NCI-H774 (cell line): ENCODE measurements at places on chromosomes 4 and X.

GRCh38 chrX:24838629-24839028 lies 144.9 kb downstream of the POLA1 start:
- peak; percentile 0 for DNase-seq

DNA sequence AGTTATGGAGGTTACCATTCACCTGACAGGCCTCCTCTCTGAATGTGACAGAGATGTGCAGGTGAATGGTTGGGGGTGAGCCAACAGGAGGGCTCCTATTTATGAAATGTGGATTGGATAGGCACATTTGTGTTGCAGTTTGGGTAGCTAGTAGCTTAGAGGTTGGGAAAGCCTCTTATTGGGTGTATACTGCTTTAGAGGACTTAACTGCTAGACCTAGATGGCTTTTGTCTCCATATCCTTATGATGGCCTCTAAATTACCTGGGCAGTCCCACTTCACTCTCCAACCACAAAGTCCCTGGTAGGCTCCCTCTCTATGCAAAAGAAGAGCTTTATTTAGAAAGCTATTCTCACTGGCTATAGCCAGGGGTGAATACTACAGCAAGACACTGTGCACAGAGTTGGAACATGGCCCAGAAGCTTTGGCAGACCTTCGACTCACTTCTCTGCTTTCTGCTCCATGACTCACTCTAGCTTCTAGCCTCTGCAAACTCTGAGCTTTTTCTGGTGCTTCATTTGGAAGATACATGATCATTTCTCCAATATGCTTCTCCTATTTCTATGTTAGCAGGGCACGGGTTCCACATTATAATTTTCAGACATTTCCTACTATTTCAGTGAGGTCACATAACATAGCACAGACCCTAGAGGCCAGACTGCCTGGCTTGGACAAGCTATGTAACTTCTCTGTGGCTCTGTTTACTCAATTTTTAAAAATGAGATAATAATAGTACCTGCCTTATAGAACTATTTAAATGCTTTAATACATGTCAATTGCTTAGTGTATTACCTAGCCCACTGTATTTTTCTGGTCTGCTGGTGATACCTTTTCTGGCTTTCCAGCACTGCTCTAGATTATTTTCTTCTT lies 6.0 kb upstream of the VGLL1 start:
- no peak for DNase-seq

GRCh38 chrX:29580560-29580959 lies 634.8 kb upstream of the MAGEB2 start:
- no peak for DNase-seq

DNA sequence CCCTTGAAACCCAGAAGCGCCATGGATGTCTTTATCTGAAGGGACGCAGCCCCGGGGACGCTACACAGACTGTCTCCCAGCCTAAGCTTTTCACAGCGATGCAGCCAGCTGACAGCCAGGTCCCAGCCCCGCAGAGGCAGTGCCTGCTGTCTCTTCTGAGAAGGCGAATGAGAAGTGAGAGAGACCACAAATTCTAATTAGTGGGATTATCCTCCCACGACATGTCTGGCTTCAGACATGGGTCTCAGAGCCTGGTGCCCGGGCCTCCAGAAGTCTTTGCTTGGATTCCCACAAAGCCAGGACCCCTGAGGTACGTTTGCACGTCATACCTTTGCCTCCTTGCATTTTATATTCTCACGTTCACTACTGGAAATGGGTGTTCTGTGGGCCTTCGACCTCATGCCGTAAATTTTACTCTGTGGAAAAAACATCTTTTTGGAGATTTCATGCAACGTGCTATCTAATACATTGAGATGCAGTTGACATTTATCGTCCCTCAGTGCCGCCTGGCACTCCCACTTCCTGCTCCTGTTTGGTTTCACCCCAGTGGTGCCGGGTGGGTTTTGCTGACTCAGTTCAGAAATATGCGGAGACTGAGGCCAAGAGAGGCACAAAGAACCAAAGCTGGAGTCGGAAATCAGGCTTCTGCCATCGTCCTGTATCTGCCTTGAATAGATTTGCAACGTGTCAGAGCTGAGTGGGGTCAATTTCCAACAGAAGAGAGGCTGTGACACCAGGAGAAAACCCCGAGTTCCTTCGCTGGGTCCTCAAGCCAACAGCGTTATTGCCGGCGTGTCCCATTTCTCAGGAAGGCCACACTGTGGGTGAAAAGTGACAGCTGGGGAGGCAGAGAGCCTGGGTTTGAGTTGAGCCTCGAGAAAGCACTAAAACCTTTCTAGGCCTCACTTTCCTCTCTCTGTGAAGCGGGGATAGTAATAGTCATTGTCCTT lies 114.4 kb downstream of the STK32B start:
- DNase-seq = no peak

DNA sequence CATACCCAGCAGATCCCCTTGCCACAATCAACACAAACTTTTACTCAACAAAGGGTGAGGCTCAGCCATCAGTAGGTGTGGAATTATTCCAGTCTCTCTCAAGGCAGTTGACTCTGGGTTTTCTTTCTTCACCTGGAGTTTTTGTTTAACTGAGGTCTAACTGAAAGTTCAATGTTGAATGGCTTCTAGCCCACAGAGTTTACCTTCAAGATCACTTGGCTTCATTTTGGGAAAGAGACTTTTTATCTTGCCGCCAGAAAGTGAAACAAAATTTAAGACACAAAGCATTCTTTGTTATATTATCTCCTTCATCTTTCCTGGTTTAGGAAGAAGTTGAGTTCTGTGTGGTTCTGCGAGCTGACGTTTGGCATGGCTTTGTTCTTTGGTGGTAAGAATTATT lies 83.8 kb upstream of the RASGEF1B start:
- no peak for DNase-seq

GRCh38 chr4:104973708-104974107 lies 173.0 kb upstream of the TET2 start:
- DNase-seq = no peak

GRCh38 chrX:48025561-48025960 lies 18.8 kb downstream of the SPACA5 start:
- peak; percentile 39 for DNase-seq

DNA sequence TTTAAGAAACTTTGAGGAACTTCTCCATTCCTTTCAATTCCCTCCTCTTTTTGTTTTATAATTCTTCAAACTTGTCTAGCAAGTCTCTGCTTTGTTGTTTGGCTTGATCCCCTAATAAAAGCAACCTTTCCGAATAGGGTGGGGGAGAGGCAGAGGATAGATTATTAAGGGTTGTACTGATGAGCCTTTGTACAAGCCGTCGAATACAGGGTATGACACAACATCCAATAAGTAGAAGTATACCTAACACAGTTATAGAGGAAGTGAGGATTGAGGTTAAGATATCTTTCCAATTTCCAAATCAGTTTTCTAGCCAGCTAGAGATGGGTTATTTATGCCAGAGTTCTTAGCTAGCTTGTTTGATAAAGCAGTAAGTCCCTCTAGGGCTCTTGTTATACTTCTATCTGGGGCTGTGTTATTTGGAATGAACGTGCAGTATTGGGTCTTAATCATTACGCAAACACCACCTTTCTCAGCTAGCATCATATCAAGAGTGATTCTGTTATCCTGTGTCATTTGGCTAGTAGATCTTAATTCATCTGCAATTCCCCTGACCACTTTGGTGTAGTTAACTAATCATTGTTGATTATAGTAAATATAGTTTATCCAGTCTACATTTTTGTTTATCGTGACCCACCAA lies 18.5 kb downstream of the METAP1 start:
- no peak for DNase-seq

- DNase-seq = no peak
These were observed 651 bp upstream of the SAP30 start for GRCh38 chr4:173370130-173370476.

- DNase-seq = no peak
These were observed 303.3 kb downstream of the TECRL start for GRCh38 chr4:64105903-64106302.

- no peak for DNase-seq
These were observed 511 bp downstream of the GABRB1 start for GRCh38 chr4:47031751-47032404.

DNA sequence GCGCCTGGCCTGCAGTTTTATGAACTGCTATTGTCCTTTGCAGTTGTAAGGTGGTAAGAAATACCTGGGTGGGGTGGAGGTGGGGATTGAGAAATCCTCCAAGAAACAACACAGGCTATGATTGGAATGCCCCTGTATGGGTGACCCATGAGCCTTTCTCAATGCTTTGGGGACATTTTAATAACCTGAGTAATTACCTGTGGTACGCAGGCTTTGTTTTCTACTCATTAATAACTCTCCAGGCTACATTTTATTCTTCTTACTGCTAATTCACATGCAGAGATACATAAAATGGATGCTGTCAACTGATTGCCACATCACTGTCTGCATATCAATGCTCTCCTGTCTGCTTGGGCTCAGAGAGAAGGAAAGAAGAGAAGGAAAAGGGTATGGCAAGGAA lies 41.8 kb downstream of the PHEX start:
- DNase-seq = no peak

- no peak for DNase-seq
These were observed 228.8 kb upstream of the PGRMC2 start for GRCh38 chr4:128516301-128516969.

DNA sequence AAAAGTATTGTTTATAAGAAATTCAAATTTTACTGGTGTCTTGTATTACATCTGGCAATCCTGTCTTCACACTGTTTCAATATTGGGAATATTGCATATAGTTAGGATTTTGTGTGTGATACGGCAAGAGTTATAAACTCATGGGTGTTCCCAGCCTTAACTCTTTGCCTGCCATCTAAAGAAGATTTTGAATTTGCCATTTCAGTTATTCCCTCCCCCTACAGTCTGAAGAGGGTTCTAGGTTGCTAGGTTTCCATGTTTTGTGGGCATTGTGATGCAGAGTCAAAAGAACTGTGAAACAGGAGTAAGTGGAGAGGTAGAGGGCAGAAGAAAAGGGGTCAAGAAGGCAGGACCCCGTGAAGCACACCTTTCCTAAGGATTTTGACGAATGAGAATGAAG lies at the start of gene CPXCR1:
TSS of gene CPXCR1 (plus strand) at position 301 of the 400 bp plus-strand sequence. CDS start 6,190 bp downstream, outside the sequence.
- DNase-seq = no peak

- no peak for DNase-seq
These were observed 904.9 kb upstream of the EPHA5 start for GRCh38 chr4:66575008-66575696.

GRCh38 chr4:20598626-20599025 lies 101.6 kb upstream of the PACRGL start:
- no peak for DNase-seq

GRCh38 chr4:142404191-142404611 lies 441.9 kb downstream of the INPP4B start:
- no peak for DNase-seq

DNA sequence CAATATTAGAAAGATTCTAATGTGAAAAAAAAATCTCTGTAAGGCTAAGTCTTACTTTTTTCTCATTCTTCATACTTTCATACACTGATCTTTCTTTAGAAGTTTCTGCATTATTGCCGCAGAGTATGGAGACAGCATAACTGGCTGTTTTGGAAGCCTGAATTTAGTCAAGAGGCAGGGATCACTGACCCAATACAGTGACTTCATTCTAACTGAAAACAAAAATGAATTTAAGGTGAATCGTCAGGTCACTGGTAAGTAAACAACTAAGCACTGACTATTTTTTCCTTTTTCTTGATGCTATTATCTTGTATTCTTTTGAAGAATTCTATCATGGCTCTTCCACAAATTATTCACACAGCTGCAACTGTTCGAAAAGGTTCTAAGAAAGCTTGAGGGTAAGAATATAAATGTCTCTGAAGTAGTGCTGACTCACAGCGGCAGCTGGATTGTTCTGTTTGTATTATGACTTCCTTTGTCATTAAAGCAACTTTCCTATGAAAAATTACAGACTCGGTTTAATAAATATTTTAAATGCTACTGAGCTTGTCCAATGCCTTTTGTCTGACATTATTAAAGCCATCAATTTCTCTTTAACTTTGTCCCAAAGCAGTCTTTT lies 609.3 kb downstream of the FSTL5 start:
- DNase-seq = no peak
